ENCODE measurements at places on chromosomes 11 and 22.

DNA sequence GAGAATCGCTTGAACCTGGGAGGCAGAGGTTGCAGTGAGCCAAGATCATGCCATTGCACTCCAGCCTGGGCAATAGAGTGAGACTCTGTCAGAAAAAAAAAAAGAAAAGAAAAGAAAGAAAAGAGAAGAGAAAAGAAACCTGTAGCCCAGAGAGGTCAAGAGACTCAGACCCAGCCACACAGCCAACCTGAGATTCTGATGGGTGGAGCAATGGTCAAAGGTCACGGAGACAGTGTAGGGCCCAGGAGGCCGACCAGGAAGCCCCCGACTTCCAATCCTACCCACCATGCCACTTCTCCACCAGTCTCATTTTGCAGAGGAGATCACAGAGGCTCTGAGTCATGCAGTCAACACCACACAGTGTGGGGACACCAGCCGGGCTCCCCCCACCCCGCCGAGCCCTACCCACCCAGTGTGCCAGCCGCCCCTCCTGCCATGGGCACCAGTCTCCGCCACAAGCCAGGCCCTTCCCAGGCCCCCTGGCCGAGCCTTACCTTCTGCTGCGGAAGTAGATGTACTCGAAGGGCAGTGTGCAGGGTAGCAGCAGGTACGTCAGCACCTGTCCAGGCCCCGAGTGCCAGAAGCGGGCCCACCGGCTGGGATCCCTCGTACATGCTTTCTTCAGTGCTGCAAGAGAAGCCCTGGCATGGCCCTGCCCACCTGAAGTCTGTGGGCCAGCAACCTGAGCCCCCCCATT, 7.9 kb downstream of the PNPLA5 start:
- no peak for DNase-seq

GRCh38 chr11:827146-827896, 398 bp upstream of the CRACR2B start:
- no peak for DNase-seq

- DNase-seq: no peak
These were observed 14.0 kb downstream of the KIAA0930 start for GRCh38 chr22:45226503-45227186.

GRCh38 chr11:8631395-8632118, 37.5 kb upstream of the STK33 start:
- no peak for DNase-seq

GRCh38 chr11:91686281-91686680, 538.3 kb upstream of the FAT3 start:
- no peak for DNase-seq

DNA sequence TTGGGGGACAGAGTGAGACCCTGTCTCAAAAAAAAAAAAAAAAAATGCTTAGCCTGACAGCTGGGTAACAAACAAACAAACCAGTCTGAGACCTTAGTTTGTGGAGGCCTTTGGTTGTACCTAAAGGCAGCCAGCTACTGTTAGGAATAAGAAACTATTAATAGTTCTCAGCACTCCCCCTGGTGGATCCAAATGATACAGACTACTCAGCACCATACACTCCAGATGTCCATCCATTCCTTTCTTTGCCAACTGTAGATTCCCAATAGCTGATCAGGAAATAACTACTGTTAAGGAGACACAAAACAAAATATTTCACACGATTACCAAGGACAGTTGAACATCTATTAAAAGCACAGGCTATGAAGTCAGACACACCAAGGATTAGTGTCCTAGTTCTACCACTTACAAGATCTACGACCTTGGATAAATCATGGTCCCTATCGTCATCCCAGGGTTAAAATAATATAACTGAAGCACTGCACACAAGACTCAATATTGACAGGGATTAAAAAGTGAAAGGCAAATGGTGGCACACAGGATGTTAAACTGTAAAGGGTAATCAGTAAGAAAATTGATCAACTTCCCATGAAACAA, 17.2 kb downstream of the CLDN25 start:
- DNase-seq: no peak

DNA sequence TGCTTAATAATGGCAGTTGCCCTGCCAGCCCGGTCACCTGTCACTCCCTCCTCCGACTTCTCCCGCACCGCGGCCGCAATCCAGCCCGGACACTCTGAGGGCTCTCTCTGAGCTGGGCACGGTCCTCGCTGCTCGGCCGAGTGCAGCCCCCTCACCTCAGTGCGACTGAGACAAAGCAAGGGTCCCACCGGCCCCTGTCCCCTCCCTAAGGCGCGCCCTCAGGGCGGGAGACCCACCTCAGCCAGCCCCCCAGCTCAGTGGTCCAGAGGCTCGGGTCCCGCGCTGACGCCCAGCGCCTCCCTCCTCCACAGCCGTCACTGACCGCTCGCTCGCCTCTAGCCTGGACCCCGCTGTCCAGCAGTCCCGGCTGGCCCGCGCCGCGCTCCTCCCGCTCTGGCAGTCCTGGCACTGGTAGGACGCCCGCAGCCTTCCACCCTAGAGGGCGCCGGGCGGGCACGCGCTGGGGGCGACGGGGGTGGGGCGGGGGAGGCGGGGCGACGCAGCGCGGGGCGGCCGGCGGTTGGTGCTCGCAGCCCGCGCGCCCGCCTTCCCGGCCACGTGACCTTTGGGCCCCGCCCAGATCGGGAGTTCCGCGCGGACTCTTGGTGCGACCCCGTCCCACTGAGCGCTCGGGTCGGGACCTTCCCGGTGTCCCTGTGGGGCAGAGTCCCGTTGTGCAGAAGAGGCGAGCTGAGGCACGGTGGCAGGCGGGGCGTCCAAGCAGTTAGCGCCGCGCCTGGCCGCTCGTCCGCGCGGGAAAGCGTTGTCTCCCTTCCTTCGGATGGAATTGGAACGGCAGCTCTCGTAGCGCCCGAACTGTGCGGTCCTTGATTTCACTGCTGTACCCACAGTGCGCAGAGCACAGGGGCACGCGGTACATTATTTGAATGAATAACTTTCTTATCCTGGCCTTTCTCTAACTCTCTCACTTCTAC, 7.8 kb upstream of the L3MBTL2 start:
- peak; percentile 89 for DNase-seq

GRCh38 chr11:90803366-90803765, 580.5 kb upstream of the CHORDC1 start:
- DNase-seq: no peak

GRCh38 chr11:93143186-93143585, 54.6 kb downstream of the SLC36A4 start:
- DNase-seq: no peak

DNA sequence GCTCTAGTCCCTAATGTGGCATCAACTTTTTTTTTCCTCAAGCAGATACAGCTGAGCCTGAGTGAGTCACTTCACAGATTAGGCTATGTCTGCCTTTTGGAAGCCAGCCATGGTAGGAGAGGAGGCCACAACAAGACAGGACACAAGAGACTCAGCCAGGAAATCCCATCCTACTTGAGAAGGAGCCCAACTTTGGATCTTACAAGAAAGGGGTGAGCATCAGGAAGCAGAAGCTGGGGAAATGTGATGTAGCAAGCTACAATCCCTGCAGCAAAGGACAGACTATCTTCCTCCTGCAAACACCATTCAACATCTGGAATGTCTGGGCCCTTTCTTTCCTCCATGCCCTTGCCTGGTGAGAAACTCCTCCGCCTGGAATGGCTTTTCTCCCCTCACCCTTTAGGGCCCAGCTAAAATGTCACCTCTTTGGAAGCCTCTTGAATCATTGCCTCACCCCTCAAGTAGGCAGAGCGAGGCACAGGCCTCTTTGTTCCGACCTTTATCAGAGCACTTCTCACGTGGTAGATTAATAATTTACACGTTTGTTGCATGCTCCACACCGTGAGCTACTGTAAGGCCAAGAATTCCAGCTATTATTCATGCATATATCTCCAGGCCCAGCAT, 156.4 kb upstream of the PITPNB start:
- DNase-seq: no peak

GRCh38 chr22:32882774-32883530, 81.4 kb downstream of the TIMP3 start:
- no peak for DNase-seq

Measured in stimulated activated CD4-positive, alpha-beta T cell treated with anti-CD3 and anti-CD28 coated beads, Interleukin-2, amount 100 ng/mL, for 24 hours (primary cell).